ENCODE measurements at places on chromosomes 2 and 18. TPM values are rescaled to one million over a fixed set of nuclear protein-coding genes. Genes with fewer than 3 reads are reported as not detected.

DNA sequence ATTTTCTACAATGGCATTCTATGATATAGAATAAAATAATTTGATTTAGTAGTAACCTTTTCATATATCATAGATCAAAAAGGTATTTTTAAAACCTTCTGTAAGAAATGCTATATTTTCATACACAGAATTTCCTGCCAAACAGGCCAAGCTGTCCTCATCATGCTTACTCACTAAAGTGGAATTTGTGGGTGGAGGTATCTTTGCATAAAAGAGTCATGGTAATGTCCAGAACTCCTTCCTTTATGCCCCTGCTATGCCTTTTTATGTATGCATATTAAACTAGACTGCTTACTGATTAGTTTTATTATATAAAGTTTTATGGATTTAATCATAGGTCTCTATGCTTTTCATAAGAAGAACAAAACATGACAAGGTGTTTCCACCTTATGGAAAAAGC, 27.5 kb upstream of the MARCHF7 start:
- DNase-seq = no peak

DNA sequence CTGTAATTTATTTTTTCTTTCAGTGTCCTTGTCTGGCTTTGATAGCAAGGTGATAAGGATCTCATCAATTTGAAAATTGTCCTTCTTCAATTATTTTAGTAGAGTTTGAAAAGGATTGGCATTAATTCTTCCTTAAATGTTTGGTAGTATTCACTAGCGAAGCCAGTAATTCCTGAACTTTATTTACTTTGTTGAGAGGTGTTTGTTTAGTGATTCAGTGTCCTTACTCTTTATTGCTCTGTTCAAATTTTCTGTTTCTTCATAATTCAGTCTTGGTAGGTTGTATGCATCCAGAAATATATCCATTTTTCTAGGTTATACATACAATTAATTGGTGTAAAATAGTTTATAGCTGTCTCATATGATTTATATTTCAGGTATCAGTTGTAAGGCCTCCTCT, 676.7 kb upstream of the POU3F3 start:
- DNase-seq = no peak

GRCh38 chr18:77248873-77249568, 627 bp upstream of the GALR1 start:
- DNase-seq = no peak

DNA sequence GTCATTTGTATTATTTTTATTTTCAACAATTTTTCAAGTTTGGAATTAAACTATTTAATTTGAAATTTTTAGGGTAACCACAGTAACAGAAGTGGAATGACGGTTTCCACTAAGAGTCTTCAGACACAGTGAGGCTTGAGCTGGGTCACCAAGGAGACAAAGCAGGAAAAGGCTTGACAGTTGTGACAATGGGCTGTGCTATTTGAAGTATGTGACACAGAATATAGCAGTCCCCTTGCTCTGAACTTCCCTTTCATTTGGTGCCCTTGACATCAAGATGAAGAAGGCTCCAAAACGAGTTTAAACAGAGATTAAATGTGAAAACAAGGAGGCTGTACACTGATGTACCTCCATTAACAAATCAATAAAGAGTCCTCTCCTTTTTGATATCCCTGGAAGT, 265.4 kb upstream of the DLGAP1 start:
- no peak for DNase-seq

- DNase-seq = no peak
Observed at GRCh38 chr2:45788401-45788800, 136.9 kb downstream of the PRKCE start.

DNA sequence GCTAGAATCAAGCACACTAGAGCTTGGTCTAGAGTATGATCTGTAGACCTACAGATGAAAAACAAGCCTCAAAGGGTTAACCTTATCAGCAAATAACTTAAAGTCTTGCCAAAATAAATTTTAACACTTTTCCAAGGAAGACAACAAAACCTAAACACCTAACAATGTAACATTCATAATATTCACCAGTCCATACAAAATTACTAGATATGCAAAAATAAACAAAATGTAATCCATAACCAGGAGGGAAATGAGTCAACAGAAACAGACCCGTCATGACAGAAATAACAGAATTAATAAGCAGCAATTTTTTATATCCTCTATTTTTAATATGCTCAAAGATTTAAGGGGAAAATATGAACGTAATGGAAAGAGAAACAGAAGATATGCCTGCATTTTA, 36.1 kb downstream of the TRAK2 start:
- no peak for DNase-seq

GRCh38 chr2:219155054-219155644, 5.5 kb downstream of the NHEJ1 start:
- peak; percentile 82 for DNase-seq

DNA sequence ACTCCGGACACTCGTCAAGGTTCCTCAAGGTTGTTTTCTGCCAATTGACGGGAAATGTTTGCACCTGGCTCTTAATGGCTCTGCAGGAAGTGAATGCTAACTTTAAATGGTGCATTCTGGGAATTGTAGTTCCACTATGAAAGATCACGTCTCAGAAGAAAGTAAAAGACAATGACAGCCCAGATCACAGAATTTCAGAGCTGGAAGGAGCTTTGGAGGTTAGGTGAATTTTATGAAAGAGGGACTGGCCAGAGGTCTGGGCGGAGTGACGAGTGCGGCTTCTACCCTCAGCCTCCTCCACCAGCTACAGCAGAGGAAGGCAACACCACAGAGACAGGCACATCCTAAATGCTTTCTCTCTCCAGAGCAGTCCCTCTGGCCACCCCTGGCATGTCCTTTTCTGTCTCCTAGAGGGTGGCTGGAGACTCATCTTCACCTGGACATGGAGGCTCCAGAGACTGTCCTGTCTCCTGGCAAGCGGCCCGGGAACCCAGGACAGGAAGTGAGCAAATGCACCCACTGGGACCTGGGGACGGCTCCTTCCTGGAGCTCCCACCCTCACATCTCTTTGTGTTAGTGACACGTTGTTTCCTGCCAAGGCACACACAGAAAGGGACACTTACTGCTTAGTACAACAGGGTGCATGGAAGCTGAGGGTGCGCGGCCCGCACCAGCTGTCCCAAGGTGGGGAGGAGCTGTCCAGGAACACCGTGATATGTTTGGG, 19.4 kb downstream of the THAP4 start:
- DNase-seq = peak; percentile 86

GRCh38 chr2:39232141-39232540, 11.6 kb downstream of the CDKL4 start:
- DNase-seq = no peak

DNA sequence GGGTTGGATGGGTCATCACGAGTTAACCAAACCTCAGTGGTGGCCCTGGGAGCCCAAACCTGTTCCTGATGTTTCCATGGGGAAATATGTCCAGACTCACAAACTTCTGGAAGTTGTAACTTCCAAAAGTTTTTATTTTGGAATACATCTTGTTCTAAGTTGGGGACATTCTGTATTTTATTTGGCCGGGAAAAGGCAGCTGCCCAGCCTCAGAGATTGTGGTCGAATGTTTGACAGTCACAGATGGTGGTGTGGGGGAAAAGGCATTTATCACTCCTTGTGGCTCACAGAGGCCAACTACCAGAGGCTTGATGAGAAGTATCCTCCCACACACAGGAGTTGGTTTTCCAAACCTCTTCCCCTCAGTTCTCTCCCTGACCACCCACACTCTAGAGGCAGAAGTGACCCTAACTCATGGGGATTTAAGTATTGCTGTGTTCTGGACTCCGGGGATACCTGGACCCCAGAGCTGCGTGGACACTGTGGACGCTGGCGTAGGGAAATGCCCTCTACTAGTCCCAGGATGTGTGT, 124.7 kb upstream of the PPP1CB start:
- no peak for DNase-seq

DNA sequence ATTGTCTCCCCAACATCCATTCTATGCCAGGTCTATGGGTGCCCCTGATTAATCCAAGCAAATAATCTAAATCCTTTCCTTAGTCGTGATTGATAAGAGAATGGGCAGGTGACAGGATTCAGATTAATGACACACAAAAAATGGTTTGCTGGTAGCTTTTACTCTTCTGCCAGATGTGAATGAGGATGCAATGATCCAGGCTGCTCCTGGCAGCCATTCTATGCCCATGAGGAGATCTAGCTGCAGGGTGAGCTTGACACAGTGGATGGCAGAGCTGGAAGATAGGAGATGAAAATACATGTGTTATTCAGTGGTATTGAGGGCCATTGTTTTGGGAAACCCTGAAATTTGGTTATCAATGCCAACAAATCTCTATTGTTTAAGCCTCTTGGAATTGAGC, 69.7 kb downstream of the ACYP2 start:
- no peak for DNase-seq

DNA sequence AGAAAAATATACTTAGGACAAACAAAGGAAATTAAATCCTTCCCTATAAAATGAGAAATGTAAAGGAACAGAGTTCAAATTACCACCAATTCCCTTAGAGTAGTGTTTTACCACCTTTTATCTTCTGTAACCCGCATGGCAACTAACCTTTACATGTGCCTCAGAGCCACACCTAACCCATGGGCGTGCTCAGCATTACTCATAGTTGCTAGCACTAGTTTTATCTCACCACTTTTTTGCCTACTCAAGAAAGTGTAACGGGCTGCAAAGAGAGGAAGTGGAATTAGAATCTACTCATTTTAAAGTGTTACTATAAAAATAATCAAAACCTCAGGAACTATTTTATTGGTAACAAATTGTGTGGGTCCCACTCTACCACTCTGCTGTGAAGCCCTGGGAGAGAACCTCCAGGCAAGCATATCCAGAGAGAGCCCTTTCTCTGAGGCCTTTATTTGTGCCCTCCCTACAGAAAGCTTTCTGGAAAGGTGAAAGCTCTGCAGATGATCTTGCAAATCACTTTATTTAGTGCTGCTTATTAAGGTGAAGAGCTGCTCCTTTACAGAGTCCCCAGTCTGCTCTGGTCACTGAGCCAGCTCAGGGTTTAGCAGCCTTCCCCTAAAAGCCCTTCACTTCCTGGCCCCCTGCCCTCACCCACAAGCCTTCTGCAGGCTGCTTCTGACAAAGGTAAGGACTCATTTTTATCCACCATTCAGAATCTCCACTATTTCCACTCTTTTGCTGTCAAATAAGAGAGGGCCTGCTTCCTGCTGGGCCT, 98.8 kb downstream of the TRABD2A start:
- no peak for DNase-seq

The PIKFYVE gene
- total RNA-seq = 21.2 TPM

The CRYGC gene
- total RNA-seq = 9.0 TPM

The PLEKHA3 gene
- total RNA-seq = 23.0 TPM

The GALNT14 gene
- not detected for total RNA-seq
